K562 (cell line): ENCODE measurements at places on chromosomes 16 and 17.

- DNase-seq, result no peak
Measured at GRCh38 chr17:50829332-50829731, 6.1 kb upstream of the WFIKKN2 start.

GRCh38 chr16:86519007-86519648 is 8.8 kb downstream of the FOXF1 start:
- DNase-seq, result no peak

DNA sequence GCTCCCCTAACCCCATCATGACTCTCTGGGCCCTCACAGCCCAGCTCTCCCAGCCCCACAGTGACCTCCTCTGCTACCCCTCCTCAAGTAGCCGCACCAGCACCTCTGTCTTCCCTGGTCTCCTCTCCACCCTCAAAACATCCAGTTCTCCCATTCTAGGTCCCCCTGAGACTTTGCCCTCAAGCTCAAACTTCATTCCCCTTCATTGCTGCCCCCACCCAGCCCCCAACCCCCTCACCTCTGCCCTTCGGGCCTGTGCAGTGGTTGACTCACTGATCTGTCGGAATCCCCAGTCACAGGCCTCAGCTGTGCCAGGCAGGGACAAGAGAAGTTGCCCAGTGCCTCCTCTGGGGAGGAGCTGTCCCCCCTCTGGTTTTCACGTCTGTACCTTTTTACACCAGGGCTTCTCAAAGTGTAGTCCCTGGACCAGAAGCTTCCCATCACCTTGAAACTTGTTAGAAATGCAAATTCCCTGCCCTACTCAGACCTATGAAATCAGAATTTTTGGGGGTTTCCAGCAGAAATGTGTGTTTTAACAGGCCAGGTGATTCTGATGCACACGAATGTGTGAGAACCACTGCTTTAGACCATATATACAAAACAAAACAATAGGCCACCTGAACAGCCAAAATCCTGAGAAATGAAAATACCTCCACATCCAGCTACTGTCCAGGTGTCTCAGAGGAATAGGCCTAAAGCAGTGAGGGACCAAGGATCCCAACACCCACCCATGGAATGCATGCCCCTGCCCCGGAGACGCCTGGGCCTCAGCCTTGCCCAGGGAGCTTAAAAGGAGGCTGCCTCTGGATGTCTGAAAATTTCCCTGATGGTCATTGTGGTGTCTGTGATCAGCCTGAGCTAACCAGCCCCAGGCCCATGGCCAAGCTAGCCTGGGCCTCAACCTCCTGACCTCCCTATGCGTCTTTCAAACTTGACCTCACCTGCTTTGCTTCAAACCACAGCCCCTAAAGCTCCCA is 853 bp upstream of the DOK4 start:
- no peak for DNase-seq

GRCh38 chr17:33983824-33984574 is 271.1 kb upstream of the CCL2 start:
- DNase-seq, result no peak

DNA sequence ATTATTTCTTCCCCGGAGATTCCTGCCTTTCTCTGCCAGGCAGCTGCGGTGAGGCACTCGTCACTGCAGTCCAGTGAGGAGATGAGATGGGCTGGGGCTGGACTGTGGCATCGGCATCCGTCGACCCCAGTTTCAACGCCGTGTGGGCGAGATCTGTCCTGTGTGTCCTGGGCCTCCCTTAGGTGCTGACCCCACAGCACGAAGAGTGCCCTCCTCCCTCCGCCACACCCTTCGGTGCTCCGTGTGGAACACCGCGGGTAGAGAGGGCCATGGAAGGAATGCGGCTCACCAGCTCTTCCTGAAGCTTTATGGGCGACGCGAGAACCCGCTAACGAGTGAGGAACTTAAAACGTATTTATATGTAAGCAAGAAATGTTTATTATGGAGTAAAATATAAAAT is 17.6 kb downstream of the ACSF3 start:
- DNase-seq, result no peak

GRCh38 chr17:73592501-73592961 is 51.7 kb downstream of the SDK2 start:
- DNase-seq, result no peak

- no peak for DNase-seq
Measured at GRCh38 chr17:11378506-11378905, 137.5 kb downstream of the SHISA6 start.

DNA sequence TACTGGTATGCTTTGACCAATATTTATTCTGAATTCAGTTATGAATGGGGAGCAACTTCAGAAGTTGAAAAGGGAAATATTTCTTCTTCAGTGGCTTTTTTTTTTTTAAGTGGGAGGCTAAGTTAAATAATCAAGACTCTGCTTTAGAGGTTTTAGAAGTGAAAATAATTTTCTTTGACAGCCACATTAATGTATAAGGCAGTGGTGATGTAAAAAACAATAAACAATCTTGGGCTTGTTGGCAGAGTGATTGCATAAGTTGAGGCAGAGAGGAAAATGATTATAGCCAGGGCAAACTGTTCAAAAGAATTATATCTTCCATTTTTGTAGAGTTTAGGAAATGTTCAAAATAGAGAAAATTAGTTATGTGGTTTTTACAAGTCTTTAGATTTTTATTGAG is 5.4 kb upstream of the KRT12 start:
- DNase-seq, result no peak

DNA sequence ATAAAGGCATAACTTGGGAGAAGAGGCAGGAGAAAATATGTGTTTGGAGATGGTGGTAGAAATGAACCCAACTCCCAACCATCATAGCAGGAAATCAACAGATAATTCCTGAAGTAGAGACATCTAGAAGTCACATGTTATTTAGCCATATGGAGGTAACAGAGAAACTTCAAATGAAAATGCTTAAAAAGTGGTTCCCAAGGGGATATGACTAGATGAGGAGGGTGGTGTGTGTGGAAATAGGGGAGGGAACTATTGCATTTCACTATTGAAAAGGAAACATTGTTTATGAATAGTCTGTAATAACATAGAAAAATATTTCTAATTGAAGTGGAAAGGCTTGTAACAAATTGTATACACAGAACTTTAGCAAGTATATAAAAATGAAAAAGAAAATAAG is 412.0 kb downstream of the SHISA9 start:
- no peak for DNase-seq

GRCh38 chr16:84253173-84253572 is 13.4 kb upstream of the KCNG4 start:
- no peak for DNase-seq

DNA sequence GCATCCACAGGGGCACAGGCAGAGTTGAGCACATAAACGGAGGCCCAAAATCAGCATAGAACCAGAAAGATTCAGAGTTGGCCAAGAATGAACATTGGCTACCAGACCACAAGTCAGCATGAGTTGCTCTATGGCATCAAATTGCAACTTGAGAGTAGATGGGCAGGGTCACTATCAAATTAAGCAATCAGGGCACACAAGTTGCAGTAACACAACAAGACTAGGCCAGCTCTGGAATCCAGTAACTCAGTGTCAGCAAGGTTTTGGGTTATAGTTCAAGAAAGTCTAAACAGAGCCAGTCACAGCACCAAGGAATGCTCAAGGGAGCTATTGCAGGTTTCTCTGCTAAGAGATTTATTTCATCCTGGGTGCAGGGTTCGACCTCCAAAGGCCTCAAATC is 12.9 kb downstream of the G6PC1 start:
- DNase-seq, result no peak

DNA sequence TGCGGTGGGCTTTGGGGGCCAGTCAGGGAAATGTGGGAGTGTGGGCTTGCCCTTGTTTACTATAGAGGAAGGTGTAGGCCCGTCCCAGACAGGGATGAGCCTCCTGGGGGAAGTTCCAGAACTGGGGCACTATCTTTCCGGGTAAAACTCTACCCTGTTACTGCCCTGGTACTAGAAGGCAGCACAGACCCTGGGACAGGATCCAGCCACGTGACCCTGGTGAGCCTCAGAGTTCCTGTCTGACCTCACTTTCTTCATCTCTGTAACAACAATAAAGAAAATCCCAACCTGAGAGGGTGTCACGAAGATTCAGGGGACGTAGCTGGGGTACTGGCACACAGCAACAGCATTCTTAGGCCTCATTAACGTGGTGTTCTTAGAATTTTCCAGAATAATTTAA is 239.6 kb upstream of the FOXF1 start:
- DNase-seq, result no peak

GRCh38 chr17:35807371-35808144 is 1.7 kb upstream of the TAF15 start:
- no peak for DNase-seq

GRCh38 chr16:78505036-78505435 is 405.6 kb downstream of the WWOX start:
- no peak for DNase-seq

DNA sequence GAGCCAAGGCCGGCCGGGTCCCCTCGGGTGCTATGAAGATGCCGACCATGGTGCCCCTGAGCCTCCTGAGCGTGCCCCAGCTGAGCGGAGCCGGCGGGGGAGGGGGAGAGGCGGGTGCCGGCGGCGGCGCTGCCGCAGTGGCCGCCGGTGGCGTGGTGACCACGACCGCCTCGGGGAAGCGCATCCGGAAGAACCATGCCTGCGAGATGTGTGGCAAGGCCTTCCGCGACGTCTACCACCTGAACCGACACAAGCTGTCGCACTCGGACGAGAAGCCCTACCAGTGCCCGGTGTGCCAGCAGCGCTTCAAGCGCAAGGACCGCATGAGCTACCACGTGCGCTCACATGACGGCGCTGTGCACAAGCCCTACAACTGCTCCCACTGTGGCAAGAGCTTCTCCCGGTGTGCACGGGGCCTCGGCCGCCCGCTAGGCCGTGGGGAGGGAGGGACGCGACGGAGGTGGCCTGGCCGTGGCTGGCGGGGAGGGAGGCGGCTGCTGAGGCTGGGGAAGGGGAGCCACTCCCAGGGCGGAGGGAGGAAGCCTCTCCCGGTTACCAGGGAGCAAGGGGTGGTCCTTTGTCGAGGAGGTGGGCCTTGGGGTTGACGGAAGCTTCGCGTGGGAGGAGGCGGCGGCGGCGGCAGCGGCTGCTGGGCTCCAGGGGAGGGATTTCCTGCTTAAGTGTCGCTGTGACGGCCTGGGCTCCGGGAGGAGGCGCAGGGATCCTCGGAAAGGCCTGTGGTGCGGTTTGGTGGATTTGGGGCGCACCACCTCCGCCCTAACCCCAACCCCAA is 1.3 kb downstream of the MAZ start:
- DNase-seq, result peak; percentile 85

DNA sequence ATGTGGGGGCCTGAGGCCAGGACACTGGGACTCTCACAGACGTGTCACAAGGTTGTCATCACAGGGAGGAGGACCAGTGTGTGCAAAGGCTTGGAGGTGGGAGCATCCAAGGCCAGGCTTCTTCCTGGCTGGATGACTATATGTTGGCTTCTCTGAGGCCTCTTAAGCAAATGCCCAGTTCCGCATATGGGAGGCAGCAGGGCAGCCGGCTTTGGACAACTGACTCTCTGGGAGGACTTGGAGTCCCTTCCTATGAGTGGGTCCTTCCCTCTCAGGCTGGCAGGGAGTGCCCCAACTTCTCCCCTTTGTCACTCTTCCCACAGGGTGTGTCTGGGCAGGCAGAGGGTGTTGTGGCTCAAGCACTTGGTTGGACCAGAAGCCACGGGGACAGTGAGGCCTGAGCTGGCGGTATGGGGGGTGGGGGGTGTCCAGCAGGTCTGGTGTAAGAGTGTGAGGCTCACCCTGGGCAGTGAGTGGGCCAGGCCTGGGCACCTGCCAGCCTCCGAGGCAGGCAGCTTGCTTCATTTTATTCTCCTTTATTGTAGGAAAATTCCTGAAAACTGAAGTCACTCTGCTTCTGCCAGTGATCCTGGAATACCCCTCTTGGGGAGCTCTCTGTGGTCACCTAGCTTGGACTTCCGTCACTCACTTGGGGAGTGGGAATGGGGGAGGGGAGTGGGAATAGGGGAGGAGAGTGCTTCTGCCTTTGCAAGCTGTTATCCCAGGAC is 14.9 kb downstream of the ADGRG1 start:
- no peak for DNase-seq

GRCh38 chr16:70735141-70735979 is 49.5 kb upstream of the MTSS2 start:
- no peak for DNase-seq

DNA sequence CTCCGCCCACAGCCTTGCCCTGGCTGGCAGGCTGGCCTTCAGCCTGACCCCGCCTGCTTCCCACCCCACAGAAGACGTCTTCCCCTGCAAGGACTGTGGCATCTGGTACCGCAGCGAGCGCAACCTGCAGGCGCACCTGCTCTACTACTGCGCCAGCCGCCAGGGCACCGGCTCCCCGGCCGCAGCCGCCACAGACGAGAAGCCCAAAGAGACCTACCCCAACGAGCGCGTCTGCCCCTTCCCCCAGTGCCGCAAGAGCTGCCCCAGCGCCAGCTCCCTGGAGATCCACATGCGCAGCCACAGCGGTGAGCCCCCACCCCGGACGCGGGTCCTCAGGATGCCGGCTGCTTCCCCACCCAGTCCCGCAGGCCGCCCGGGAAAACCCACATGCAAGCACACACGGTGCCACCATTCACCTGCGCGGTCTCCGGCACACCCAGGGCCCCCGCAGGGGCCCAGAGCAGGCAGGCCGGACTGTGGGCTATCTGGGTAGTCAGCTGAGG is 38.2 kb upstream of the ZC3H18 start:
- DNase-seq, result no peak

- DNase-seq, result no peak
Measured at GRCh38 chr17:56994009-56994792, 16.3 kb downstream of the SCPEP1 start.

DNA sequence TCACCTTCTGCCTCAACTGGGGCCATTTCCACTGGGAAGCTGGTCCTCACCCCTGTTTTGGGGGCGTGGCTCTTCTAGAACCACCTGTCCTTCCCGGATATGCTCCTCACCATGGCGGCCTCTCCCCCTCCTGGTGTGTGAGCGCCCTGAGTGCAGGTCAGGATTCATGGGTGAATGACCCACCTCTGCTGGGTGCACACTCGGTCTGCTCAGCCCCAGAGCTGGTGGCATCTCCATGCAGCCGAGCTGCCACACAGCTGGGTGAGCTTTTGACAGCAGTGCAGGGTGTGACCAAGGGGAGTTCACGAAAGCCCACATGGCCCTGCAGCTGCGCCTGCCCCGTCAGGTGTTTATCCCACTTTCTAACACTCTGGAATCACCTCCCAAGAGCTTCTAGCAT is 27.3 kb downstream of the GRIN2C start:
- DNase-seq, result no peak

GRCh38 chr17:28407130-28407973 is 1.3 kb upstream of the SLC46A1 start:
- DNase-seq, result no peak

DNA sequence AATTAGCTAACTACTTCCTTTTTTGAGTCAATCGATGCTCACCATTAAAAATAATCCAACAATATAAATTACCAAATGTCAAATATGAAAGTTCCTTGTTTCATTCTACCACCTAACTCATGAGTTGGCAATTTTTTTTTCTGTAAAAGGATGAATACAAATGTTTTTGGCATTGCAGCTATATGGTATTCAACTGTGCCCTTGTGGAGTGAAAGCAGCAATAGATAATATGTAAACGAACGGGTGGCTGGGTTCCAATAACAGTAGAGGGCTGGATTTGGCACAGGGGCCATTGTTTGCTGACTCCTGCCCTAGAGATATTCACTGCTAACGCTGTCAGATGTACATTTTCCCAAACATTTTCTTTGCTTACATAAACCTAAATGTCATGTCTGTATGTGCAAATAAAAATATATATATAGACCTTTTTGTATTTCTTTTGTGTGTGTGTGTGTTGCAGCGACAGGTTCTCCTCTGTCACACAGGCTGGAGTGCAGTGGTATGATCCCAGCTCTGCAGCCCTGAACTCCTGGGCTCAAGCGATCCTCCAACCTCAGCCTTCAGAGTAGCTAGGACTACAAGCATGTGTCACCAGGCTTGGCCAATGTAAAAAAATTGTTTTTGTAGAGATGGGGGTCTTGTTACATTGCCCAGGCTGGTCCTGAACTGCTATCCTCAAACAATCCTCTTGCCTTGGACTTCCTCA is 73.9 kb downstream of the RPGRIP1L start:
- no peak for DNase-seq

GRCh38 chr17:1995321-1995892 is 29.7 kb downstream of the RTN4RL1 start:
- DNase-seq, result no peak
